ENCODE measurements at places on chromosomes 11 and 22.

DNA sequence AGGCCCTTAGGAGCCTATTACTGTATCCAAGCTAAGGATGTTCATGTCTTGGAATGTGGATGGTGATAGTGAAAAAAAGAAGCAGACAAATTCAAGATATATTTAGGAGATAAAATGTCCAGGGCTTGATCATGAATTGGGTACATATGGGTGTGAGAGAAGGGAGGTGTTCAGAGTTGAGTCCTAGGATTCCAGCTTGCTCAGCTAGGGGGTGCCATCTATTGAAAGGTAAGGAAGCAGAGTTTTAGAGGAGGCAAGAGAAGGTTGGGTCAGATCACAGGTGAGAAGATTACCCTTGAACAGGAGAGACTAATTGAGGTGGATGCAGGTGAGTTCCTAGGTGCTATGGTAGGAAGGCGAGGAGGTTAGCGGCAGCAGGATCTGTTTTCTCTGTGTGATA, 60.5 kb downstream of the GRAMD1B start:
- no peak for DNase-seq

DNA sequence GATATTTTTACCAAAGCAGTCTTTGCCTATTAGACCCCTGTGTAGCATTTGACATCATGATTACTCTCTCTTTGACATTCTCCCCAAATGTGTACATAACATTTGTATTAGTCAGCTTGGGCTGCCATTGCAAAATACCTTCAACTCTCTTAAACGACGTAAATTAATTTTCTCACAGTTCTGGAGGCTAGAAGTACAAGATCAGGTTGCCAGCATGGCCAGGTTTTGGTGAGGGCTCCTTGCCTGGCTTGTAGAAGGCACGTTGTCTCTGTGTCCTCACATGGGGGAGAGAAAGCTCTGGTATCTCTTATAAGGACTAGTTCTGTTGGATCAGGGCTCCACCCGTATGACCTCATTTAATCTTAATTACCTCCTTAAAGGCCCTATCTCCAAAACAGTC, 12.3 kb upstream of the DLAT start:
- no peak for DNase-seq

- DNase-seq: no peak
These were observed 24.7 kb upstream of the B3GAT1 start for GRCh38 chr11:134436781-134437180.

GRCh38 chr11:134164490-134165370, 59.0 kb downstream of the NCAPD3 start:
- no peak for DNase-seq

DNA sequence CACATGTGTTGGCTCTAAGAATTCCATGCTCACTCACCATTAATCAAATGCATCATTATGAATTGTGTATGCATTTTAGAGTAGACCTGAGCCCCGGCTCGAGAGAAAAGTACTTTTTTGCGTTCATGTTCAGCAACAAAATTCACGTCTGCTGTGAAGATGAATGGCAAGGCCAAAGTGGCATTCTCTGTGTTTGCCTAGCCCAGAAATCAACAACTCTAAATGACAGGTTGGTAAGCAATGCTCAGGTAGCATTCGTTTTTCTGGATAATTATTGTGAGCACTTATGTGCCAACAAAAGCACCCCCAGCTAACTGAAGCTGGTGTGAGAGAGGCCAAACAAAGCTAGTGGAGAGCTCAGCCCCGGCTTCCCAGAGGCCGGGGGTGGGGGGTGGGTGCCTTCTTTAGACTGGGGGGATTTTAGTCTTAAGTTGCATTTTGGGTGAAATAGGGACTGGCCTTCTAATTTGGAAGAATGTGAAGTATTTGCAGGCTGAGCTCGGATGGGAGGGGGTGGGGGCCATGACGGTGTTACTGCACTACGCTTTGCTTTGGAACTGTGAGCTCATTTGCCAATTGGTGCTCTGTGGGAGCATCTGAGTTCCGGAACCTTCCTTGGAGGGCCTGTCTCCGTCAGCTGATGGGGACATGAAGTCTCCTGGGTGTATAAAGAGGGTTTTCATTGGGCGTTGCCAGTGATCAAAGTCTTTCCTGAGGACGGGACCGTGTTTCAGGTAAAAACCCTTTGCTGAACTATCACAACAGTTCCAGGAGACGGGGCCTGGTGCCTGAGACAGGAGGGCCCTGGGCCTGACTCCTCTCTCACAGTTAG, 29.0 kb upstream of the ALX4 start:
- no peak for DNase-seq

GRCh38 chr22:37776639-37777005, 31.1 kb upstream of the GCAT start:
- no peak for DNase-seq

- DNase-seq: no peak
These were observed 199.2 kb downstream of the RAB38 start for GRCh38 chr11:87976009-87976408.

Data from AML-193 (cell line).